ENCODE measurements at places on chromosomes 12 and 14. TPM values are rescaled to one million over a fixed set of nuclear protein-coding genes. Genes with fewer than 3 reads are reported as not detected.
A peak's percentile ranks its signal among the peaks of the same experiment; 100 is the strongest.

PDE3A gene
- total RNA-seq: 25.8 TPM

BATF gene
- not detected for total RNA-seq

ENDOU gene
- total RNA-seq: 16.4 TPM

TMPO gene
- 147 TPM for total RNA-seq

NOXRED1 gene
- not detected for total RNA-seq

DNA sequence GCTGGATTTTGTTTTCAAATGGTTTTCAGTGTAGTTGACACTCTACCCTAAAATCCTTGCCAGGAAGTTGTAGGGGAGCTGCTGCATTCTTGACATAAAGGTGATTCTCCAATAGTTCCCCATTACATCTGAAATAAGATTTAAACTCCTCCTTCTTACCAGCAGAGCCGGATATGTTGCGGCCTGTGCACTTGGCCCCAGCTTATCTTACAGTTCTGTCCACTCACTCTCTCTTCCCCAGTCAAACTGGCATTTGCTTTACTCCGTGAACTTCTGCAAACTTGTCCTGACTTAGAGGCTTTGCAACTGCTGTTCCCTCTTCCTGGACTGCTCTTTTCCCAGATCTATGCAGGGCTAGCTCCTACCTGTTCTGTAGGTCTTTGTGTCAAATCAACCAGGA is 929.5 kb downstream of the VRK1 start:
- DNase-seq: no peak

DNA sequence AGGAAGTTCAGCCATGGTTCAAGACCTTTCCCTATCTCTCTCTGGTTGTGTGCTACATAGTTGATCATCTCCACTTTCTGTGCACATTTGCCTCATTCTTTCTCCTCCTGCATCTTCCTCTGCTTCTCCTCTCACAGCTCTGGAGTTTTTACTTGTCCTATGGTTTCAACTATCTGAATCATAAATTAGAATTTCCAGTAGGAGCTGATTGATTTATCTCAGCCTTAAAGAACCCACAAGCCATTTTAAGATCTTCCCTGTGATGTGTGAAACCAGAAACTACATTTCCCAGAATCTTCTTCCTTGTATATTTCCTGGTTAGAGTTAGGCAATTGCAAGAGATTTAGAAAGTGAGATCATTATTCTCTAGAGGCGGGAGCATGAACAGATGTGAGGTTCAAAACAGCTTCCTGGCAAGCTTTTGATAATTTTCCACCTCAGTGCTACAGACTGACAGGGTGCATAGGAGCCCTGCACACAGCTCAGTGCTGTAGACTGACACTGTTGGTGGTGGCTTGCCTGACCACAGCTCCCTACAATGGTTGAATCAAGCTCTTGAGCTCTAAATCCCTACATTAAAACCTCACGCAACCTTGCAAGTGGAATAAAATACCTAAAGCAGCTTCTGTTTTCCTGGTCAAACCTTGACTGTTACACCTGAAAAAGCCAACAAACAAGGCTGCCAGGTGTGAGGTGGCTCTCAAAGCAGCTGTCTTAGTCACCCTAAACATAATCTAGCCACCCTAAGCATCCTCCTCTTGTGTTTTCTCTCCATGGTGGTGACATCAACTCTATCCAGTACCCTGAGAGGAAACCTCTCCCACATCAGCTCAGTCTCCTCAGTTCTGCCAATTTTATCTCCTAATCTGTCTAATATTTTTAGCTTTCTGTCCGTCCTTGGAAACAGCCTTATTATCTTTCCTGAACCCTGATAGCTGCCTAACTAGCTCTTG is 21.5 kb upstream of the IFNG start:
- DNase-seq: peak; percentile 41

DNA sequence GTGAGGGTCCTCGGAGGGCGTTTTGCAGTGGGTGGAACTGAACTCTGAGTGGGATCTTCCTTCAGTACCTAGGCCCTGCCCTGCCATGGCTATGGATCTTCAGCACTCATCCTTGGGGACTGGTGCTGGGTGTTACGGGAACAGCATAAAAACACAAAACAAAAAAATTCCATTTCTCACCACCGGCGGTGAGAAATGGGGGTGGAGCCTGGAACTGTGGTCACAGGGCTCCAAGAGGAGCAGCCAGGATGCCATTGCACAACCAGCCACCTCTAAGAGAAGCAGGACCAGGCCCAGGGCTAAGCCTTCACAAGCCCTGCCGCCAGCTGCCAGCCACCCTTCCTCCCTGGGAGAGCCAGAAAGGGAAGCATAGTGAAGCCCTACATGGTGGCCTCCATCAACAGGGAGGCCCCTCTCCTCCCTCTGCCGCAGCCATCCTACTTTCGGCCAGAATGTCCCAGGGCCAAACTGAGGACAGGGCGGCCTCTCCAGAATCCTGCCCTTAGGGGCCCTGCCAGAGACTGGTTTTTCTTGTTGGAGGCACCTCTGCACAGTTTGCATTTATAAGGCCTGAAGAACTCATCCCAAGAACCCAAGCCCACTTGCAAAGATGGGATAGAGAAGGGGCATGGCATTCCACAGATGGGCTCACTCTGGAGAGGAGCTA is 76.5 kb downstream of the VCPKMT start:
- DNase-seq: no peak

GRCh38 chr14:58712357-58712756 is 74.6 kb downstream of the DACT1 start:
- DNase-seq: no peak

DNA sequence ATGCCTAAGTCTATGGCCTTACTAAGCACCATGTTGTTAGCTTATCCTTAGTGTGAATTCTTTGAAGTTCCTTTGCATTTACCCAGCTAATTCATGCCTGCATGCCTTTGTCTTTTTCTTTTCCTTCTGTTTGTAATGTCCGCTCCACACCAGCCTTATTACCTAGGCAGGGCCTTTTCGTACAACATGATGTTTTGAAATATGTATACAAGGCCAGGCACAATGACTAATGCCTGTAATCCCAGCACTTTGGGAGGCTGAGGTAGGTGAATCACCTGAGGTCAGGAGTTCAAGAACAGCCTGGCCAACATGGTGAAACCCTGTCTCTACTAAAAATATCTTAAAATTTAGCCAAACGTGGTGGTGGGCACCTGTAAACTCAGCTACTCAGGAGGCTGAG is 1636.5 kb upstream of the SEL1L start:
- no peak for DNase-seq

- no peak for DNase-seq
Observed at GRCh38 chr12:124493809-124494750, 73.3 kb downstream of the NCOR2 start.

DNA sequence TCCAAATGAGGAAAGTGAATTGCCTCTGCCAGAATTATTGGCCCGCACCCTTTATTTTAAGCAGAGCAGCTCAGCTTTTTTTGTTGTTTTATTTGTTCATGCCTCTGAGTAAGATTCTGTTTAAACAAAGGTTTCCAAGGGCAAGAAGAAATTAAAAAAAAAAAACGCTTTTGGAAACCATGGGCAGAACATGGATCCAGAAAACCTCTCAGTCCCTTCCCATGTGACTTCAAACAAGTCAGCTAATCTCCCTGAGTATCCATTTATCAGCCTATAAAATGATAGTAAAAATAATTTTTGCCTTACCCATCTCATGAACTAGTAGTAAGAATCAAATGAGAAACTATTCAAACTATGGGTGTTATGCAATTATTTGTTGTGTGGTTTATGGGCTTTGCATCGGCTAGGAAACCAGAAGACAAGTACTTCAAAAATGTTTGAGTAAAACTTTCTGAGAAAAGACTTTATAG is 27.6 kb downstream of the KITLG start:
- no peak for DNase-seq

DNA sequence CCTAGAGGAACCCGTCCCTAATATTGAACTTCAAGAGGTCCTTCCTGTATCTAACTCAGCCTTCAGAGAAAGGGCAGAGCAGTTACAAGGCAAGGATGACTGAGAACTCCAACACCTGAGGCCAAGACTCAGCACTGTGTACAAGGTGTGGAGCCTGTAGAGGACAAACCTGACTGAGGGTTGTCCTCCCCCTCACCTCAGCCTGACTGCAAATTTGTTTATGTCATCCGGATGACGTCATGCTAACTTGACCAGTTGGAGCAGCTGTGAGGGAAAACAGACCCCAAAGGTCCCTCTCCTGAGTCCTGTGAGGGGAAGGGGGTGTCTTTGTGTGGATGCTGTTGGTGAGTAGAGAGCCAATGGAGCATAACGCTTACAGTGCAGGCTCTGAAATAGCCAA is 4.3 kb downstream of the CRACR2A start:
- no peak for DNase-seq

- no peak for DNase-seq
Observed at GRCh38 chr12:112115259-112116045, 6.9 kb upstream of the NAA25 start.

- DNase-seq: no peak
Observed at GRCh38 chr12:6231359-6232268, 31.4 kb downstream of the CD9 start.

DNA sequence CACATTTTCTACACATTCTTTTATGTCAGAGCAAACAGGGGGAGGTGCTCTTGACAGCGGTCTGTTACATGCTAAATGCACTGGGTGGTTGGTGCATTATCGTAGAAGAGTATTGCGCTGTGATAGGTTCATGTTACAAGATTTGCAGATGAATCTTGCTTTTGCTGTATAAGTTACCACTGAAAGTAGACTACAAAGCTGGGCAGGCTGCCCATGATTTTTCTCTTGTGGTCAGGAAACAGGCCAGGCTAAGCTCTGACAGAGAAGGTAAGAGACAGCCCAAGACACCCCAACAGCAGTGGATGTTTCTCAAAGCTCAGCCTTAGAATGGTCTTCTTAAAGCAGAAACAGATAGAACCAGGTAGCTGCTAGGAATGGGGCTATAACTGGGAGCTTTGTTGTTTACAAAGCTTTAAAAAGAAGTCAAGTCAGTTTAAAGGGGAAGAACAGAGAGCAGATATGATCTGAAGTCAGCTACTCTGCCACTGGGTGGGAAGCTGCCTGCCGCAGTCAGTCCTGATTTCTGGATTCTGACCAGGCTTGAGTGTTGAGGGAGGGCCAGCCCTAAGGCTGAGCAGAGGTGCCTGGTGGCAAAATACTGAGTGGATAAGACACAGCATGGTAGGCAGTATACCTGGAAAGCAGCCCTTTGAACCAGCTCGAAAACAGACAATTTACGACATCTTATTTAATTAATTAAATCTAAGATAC is 9.4 kb downstream of the KCNA1 start:
- DNase-seq: peak; percentile 17

GRCh38 chr14:55803873-55804553 is 224.0 kb downstream of the KTN1 start:
- DNase-seq: no peak

DNA sequence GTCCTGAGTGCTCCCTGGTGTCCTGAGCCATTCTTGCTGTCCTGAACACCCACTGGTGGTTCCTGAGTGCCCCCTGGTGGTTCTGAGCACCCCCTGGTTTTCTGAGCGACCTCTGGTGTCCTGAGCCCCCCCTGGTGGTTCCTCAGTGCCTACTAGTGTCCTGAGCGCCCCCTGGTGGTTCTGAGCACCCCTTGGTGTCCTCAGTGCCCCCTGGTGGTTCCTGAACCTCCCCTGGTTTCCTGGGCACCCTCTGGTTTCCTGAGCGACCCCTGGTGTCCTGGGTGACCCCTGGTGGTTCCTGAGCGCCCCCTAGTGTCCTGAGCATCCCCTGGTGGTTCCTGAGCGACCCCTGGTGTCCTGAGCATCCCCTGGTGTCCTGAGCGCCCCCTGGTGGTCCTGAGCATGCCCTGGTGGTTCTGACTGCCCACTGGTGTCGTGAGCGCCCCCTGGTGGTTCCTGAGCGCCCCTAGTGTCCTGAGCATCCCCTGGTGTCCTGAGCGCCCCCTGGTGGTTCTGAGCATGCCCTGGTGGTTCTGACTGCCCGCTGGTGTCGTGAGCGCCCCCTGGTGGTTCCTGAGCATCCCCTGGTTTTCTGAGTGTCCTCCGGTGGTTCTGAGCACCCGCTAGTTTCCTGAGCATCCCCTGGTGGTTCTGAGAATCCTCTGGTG is 473.1 kb downstream of the TMEM121 start:
- DNase-seq: peak; percentile 1

GRCh38 chr14:36207500-36207899 is 31.0 kb upstream of the PTCSC3 start:
- no peak for DNase-seq

GRCh38 chr12:49274396-49275069 is 9.7 kb downstream of the TUBA1C start:
- no peak for DNase-seq

GRCh38 chr12:40183715-40184114 is 41.1 kb upstream of the LRRK2 start:
- no peak for DNase-seq

DNA sequence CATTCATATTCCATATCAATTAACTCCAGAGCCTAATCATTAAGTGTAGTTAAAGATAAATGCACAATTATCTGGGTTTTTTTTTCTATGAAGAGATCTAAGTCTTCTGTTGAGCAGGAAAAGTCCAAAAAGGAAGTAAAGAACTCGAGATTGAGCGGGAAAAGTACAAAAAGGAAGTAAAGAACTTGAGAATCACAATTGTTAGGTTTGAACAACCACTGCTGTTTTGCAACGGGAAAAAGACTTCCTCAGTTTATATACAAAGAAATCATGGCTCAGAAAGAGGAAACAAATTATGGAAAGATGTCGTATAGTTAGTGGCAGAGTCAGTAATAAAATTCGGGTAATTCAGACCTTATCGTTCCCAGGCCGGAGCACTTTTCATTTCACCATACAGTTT is 63.3 kb downstream of the PPP1R12A start:
- no peak for DNase-seq

DNA sequence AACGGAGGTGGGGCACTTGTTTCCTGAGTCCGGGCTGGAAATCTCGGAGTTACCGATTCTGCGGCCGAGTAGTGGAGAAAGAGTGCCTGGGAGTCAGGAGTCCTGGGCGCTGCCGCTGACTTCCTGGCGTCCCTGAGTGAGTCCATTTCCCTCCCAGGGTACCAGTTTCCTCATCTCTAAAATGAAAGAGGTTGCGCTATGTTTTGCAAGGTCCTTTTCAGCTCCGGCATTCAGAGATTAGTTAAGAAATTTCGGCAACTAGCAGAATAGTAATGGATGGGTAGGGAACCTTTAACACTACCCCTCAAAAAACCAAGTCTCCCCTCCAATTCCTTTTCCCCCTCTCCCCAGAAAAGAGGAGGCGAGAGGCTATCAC is 724 bp downstream of the BLOC1S1 start:
- no peak for DNase-seq

- peak; percentile 90 for DNase-seq
Observed at GRCh38 chr12:29882846-29883245, 99.1 kb upstream of the TMTC1 start.

DNA sequence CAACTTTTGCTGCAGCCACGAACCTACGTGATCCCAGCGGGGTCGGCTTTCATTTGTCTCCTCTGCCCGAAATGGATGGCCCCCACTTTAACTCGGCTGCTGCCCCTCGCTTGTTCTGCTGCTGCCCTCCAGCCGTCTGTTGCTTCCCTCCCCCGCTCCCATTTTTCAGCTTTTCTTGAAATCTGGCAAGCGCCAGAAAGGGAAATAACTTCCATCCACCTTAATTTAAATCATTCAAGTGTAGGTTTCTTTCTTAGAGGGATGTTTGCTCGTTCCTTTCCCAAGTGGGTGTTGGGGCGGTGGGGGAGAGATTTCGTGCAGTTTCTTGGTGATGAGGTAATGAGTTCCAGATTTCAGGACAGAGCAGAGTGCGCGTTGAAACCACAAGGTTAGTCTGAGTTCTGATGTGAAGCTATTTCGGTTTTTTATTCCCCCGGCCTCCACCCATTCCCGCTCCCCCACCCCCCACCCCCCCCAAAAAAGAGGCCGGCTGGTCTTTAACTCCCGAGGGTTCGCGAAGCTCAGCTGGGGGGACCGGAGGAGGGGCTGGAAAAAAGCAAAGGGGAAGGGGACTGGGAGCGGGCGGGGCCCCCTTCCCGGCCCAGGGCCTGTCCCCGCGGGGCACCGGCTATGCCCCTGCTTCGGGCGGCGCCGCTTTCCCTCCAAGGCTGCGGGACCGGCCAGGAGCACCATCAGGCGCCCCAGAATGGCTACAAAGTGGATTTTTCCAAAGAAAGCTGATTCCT is 2.2 kb upstream of the ZFP36L1 start:
- DNase-seq: peak; percentile 90
